ENCODE measurements at places on chromosomes 5 and 9.

DNA sequence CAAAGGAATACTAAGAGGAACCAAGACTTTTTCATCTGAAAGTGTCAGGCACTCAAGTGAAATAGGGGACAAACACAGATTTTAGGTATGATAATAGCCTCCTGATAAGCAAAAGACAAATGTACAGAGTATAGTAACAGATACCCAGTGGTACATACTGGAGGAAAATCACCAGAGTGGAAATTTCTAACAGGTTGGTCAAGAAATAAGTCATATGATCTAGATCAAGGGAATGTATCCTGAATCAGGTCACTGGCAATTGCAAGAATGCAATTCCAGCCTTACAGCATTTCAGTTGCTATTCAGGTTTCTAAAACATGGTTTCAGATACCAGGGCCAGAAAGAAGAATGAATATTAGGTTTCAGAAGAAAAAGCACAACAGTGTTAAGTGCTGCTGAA, 82.2 kb upstream of the SLCO6A1 start:
- no peak for DNase-seq

DNA sequence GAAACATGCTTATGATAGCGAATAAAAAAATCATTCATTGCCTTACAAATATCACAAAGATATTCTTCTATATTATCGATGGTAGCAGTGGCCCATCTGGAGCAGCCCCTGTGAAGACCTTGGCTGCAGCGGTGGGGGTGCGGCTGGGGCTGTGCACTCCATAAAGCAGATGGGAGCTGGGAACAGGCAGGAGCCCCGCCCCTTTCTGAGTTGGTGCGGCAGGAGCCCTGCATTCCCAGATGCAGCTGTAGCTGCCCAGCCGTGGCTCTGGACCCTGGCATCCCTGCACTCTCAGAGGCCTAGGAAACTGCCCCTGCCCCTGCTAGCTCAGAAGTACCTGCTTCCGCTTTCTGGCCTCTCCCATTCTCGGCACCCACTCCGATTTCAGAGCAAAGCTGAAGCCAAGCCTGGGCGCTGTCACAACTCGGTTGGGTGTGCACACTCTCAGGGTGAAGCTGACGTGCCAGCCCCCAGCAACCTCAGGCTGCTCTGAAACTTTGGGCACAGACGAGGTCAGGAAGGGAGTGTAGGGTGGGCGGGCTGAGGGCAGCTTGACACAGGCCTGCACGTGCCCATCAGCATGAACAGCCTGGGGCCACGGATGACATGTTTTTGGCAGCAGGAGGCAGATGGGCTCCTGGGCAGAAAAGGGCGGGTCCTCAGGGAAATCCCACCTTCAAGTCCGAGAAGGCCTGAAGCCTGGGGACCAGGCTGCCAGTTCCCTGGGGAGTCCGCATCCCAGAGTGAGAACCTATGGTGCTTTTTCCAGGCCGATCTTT, 1440.8 kb upstream of the ACO1 start:
- no peak for DNase-seq

DNA sequence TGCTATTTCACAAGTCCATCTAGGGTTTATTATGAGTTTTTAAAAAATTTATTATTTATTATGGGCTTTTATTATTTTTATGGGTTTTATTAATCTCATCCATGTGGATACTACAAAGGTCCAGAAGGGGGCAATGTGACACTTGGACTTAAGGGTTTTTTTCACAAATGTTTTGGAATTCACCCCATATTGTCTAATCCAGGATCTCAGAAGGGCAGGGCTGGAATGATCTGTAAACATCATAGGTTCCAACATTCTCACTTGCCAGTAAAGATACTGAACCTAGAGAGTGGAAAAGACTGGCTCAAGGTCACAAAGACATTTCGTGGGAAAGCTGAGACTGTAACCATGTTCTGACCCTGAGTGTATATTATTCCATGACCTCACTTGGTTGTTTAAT, 35.6 kb downstream of the NIM1K start:
- no peak for DNase-seq

- no peak for DNase-seq
These were observed 163.9 kb downstream of the ZNF608 start for GRCh38 chr5:124582561-124582840.

- DNase-seq: no peak
These were observed 541.6 kb upstream of the DAP start for GRCh38 chr5:11302663-11303062.

GRCh38 chr5:124995421-124995820, 249.0 kb upstream of the ZNF608 start:
- DNase-seq: no peak

DNA sequence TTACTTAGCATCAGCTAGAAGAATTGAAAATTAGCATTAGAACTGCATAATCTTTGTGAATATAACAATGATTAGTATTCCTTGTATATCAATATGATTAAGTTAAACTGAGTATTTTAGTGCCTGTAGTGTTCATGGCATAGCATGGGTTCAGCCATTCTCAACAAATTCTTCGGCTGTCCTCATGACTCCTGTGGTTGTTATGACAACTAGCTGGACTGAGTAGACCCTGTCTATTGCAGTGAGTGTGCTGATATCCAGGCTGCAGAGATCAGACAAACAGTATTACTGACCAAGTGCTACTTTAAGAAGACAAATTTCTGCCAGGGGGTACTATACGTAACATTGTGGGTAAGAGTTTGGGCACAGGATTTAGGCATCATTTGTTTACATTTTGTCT, 125.9 kb downstream of the NUDT12 start:
- DNase-seq: no peak

DNA sequence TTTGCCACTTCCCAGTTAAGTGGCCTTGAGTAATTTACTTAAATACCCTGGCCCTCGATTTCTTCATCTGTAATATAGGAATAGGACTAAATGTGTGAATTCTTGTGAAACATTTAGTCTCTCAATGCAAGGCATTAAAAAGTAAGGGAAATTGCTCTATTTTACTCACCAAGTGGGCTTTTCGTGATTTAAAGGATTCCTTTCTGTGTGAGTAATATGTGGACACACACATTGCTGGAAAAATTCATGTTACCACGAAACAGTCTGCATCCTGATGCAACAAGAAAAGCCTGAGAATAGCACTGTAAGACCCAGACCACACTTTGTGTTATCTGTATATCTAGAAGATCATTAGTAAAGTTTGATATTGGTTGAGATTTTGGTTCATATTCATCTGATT, 1243.0 kb upstream of the CDH9 start:
- DNase-seq: no peak

DNA sequence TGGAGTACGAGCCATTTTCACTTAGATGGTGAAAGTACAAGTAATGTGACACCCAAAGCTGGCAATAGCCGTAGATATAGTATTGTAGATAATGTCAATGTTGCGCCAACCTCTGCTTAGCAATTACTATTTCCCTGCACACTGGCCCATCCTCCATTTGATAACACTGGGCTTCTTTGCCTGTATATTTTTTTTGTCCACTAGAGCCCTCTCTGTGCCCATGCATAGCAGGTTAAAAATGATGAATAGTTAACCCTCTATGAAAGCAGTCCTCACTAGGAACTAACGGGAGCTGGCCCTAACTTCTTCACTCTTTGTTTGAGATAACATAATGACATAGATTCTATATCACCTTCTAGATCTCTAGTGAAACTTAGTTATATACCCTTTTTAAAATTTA, 416.8 kb downstream of the TUSC1 start:
- DNase-seq: no peak

GRCh38 chr5:95669540-95669939, 13.3 kb downstream of the SPATA9 start:
- DNase-seq: no peak

GRCh38 chr5:155529362-155529761, 515.8 kb downstream of the KIF4B start:
- DNase-seq: no peak

DNA sequence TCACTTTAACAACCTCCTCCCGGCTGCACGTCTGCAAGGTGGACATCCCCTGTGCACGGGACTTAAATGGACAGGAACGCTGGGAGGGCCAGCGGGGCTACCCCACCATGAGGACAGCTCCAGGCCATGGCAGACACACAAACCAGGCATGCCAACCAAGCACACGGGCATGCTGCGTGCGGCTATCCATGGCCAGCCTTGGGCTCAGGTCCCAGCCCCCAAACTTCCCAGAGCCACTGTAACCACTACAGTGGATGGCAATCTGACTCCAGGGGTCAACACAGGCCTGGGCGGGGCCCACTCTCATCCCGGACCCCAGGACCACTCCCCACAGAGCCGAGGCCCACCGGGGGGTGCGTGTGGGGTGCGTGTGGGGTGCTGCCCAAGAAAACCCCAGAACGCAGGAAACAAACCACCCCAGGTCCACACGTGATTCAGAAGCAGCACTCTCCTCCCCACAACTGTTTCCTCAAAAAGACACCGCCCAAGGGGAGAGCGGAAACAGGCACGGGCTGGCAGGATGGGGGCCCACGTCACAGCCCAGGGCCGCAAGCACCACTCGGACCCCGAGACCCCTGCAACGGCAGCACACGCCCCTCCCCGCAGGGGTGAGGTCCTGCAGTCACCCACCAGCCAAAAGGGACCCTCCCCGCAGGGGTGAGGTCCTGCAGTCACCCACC, 7.4 kb downstream of the SLC12A7 start:
- DNase-seq: no peak
